CD4-positive, alpha-beta T cell treated with Interleukin-10 for 1 hour (primary cell): ENCODE measurements at places on chromosomes 1 and 21.

- DNase-seq: no peak
These were observed 1276.1 kb downstream of the KCNT2 start for GRCh38 chr1:195332102-195332501.

GRCh38 chr1:182567629-182568028, 21.4 kb downstream of the RNASEL start:
- DNase-seq: no peak

DNA sequence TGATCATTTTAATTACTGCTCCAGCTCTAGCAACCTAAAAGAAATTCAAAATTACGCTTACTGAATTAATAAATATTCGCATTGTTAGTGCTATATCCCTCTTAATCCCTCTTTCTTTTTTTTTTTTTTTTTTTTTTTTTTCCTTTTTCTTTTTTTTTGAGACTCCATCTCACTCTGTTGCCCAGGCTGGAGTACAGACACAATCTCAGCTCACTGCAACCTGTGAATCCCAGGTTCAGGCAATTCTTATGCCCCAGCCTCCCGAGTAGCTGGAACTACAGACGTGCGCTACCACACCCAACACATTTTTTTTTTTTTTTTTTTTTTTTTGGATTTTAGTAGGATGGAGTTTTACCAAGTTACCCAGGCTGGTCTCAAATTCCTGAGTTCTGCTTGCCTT, 157.1 kb downstream of the KCNT2 start:
- no peak for DNase-seq

- DNase-seq: no peak
These were observed 12.8 kb upstream of the PRDM2 start for GRCh38 chr1:13687151-13687715.

DNA sequence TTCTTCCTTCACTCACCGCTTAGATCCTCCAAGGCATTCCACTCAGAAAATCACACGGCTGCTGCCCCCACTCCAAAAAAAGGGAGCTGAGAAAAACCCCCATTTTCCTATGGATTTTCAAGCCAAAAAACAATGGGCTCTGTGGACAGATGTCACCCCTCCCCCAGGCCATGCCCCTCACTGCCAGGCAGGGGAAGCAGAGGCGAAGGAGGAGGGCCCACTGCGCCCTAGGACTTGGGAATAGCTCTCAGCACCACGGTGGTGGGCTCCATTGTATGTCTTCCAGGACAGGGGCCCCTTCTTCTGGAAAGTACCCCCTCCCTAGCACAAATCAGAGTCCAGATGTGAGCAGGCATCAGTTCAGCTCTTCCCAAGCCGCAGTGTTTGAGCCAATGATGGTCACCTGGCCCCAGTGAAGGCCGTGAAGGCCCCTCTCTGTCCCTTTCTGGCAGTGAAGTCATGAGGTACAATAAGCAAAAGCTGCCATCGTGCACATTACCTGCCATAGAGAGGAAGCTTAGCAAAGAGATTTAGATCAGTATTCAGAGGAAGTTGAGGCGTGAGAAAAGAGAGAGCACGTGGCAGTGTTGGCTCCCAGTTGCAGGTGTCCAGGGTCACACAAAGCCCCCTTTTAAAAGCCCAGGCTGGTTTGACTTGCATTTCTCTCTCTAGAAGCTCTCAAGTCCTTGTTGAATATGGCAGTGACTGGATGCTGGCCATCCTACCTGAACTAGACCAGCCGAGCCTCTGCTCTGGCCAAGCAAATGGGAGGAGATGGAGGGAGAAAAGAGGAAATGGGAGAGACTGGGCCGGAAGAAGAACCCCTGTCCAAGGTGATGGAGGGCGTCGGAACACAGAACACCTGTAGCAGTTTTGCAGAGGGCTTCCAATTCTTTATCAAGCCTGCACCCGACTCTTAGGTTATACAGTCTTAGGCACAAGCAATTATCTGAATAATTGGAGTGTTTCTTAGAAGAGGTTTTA, 149.0 kb downstream of the TOMM20 start:
- DNase-seq: peak; percentile 33

DNA sequence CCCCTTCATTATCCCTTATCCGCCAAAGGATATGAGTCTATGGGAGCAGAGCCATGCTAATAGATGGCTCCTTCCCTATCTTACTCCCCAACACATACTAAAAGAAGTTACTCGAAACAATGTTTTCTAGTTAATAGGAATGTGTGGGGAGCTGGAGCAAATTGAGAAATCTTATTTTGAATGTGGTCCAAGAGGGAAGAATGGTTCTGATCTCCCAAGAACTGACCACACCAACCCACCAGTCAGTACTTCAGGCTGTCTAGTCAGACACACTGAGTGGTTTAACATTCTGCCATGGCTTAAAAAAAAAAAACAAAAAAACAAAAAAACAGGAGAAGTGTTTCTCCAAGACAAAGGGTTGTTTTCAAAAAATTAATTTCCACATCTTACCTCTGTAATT, 31.5 kb upstream of the DNASE2B start:
- no peak for DNase-seq

- DNase-seq: no peak
These were observed 2.3 kb upstream of the NRAS start for GRCh38 chr1:114718661-114719423.

DNA sequence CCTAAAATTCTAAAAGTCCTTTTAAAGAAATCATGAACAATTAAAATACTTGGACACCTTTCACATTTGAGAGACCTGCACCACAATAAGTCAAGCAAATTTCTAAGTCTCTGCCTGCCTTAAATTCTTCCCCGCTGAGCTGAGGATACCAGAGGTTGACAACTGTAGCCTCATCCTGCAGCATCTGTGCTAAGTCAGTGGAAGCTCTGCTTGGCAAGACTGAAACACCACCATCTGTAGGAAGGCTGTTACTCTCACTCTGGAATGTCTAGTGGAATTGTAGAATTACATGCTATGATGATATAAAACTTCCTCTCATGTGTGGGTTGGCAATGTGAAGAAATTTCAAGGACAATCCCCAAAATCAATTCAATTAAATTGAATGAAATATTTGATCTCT, 1756.5 kb downstream of the NCAM2 start:
- DNase-seq: no peak

GRCh38 chr1:210311726-210312493, 16.8 kb upstream of the HHAT start:
- DNase-seq: no peak

DNA sequence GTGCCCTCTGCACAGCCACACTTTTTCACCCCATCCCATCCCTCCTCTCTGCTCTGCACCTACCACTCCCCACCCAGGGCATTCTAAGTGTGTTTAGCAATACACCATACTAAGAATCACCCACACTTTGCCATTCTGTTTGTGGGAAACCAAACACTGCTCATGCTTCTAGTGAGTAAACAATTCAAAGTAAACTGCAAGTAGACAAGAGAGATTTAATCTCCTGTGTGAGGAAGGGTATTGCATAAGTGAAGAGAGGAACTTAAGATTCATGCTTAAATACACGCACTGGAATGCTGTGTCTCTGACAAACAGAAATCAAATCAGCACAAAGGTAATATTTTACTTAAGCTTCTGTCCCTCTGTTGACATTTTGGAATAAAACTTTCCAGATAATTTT, 4.8 kb upstream of the EDARADD start:
- DNase-seq: no peak

DNA sequence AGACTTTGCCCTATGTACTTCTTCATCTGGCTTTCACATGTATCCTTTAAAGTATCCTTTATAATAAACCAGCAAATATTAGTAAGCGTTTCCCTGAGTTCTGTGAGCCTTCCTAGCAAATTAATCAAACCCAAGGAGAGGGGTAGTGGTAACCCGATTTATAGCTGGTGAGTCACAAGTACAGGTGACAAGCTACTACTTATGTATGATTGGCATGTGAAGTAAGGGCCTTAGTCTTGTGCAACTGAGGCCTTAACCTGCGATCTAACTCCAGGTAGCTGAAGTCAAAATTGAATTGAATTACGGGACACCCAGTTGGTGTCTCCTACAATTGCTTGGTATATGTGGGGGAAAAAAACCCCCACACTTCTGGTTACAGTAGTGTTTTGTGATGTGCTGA, 26.0 kb downstream of the SLC16A1 start:
- no peak for DNase-seq

DNA sequence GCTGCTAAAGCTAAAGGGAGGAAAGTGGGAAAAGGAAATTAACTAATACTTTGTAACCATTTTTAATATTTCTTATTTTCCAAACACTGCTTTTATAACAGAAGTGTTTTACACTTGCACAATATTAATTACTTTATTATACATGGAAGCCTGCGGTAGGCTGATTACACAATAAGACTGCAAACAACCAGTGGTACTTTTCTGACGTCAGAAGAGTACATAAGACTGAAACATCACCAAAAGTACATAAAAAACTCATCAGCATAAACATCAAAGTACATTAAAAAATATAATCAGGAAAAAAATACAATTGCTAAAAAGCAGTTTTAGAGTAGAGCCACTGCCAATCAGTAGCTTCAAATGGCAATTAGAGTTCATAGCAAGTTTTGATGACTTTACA, 4.6 kb downstream of the ZNF281 start:
- DNase-seq: no peak
